ENCODE measurements at places on chromosomes 7 and 10.

- no peak for DNase-seq
Observed at GRCh38 chr7:7924303-7924702, 44.3 kb upstream of the GLCCI1 start.

- no peak for DNase-seq
Observed at GRCh38 chr7:45176886-45177731, 19.5 kb downstream of the RAMP3 start.

DNA sequence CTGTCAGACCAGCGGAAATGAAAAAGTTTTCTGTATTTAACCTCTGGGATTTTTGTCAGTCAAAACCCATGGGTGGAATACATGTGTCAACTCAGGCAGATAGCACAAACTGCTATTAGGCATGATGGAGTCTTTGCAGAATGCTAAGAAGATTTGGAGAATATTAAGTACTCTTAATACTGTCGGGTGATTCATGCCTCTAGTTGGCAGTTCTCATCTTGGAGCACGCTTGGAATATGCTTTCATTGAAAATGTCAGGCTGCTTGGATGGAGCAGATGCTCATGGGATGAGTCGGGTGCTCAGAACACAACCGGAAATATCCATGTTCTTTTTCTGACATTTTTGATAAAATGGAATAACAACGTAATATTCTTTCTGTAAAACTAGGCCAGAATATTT, 27.6 kb upstream of the PRKG1 start:
- no peak for DNase-seq

GRCh38 chr7:98970016-98970615, 91.8 kb downstream of the TRRAP start:
- no peak for DNase-seq

DNA sequence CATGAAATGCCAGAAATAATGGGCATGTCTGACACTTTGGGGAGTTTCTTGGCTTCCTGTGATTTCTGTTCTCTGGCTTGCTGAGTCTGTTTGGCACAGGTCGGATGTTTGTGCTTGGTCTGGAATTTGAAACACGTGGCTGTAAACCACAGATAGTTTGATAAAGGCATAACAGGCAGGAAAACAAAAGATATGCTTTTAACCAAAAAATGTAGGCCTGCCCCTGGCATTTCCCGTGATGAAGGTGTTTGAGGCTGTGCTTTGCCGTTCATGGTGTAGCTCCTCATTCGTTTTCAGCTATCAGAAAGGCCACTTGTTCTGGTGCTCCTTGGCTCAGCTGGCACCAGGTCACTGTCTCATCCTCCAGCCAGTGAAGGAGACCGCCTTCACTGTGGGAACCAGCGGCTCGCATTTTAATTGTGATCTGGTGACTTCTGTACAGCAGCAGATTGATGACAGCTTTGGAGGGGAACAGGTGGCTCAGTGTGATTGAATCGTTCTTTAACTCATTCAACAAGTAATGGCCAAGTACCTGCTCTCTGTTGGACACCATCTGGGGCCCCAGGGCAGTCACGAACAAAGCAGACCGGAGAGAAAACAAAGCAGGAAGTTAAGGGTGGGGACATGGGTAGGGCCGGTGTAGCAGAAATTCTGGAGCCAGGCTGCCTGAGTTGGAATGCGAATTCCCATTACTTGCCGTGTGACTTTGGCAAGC, 111.5 kb downstream of the CCNY start:
- DNase-seq = no peak

DNA sequence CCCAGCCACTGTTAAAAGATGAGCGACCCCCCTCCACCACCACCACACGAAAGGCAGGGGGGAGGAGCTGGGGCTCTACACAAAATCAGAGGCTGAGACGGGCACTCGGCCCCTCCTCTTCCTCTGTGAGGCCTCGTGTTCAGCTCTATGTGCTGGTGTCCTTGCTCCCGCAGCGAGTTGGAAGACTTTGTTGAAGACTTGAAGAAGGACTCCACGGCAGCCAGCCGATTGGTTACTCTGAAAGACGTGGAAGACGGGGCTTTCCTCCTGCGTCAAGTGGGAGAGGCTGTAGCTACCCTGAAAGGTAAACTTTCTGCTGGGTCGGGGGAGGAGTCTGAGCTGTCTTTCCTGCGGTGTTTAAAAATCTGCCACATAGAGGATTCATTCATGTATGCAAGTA, 203.7 kb downstream of the ARHGAP21 start:
- DNase-seq = no peak

DNA sequence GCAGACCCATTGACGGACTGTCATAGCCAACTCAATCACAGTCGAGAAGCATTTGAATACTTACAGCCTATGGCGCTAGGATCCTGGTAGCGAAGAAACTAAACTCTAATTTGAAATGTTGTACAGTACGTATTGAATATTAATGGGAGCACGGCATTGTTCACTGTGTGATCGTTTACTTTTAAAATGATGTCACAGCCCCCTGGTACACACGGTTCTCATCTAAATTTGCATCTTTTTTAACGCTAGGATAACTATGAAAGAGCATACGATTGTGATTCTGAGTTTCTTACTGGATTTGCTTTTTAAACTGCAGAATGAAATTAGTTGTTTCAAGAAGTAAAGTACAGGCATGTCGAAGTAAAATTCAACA, 895 bp upstream of the NAPEPLD start:
- DNase-seq = no peak

DNA sequence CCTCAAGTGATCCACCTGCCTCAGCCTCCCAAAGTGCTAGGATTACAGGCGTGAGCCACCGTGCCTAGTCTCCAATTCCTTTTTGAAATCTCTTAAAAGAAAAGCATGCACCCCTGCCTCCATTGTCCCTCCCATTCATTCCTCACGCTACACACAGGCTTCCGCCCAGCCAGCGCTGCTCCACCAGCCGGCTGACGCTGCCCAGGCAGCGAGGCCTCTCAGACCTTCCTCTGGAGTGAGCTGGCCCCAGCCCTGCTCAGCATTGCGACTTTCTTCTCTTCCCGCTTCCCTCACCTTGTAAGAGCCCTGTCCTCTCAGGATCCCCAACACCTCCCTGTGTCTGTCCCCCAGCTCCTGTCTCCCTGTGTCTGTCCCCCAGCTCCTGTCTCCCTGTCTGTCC, 23.6 kb downstream of the RGS10 start:
- DNase-seq = no peak

DNA sequence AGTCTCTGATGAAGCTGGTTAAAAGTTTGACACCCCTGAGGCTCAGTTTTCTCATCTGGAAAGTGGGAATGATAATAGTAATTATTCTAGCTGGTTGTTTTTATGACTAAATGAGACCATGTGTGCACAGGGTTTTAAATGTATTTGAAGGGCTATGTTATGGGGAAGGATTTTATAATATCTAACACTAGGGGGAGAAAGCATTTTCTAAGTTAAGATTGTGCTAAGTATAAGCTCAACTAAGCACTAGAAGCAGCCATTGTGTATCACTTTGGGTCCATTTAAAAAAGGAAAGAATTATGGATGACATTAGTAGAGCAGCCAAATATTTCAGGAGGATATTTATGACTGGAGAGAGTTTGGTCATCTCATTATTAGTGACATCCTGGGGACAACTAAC, 49.5 kb upstream of the CREB5 start:
- no peak for DNase-seq

- DNase-seq = no peak
Observed at GRCh38 chr10:30647089-30647488, 17.5 kb upstream of the LYZL2 start.

DNA sequence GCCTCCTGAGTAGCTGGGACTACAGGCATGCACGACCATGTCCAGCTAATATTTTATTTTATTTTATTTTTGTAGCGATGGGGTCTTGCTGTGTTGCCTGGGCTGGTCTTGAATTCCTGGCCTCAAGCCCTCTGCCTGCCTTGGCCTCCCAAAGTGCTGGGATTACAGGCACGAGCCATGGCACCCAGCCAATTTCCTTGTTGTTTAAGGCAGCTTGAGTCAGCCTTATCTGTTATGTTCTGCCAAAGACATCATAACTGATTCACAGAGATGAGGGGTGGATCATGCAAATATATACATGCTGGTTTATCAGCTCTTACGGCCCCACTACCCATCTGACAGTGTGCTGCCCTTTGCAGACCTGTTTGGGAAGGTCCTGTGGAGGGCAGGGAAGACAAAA, 826.7 kb downstream of the TYW1 start:
- no peak for DNase-seq

DNA sequence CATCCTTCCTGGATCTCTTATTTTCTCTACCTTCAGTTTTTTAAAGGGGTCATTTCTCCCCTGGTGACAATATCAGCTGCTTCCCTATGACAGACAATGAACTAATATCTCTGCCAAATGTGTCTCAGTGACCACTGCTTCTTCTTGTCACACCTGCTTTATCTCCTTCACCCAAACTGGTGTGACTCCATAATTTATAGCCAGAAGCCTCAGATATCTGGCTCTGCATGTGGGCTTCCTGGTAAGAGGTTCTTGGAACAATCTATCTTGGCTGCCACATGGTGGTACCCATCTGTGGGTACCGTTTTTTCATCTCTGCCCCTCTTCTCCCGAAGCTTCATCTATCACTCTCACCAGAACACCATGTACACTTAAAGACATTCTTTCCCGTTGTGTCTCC, 37.0 kb downstream of the CPVL start:
- DNase-seq = no peak

GRCh38 chr7:156968183-156968582, 18.7 kb downstream of the NOM1 start:
- DNase-seq = no peak

- no peak for DNase-seq
Observed at GRCh38 chr7:126443951-126444350, 808.8 kb downstream of the GRM8 start.

DNA sequence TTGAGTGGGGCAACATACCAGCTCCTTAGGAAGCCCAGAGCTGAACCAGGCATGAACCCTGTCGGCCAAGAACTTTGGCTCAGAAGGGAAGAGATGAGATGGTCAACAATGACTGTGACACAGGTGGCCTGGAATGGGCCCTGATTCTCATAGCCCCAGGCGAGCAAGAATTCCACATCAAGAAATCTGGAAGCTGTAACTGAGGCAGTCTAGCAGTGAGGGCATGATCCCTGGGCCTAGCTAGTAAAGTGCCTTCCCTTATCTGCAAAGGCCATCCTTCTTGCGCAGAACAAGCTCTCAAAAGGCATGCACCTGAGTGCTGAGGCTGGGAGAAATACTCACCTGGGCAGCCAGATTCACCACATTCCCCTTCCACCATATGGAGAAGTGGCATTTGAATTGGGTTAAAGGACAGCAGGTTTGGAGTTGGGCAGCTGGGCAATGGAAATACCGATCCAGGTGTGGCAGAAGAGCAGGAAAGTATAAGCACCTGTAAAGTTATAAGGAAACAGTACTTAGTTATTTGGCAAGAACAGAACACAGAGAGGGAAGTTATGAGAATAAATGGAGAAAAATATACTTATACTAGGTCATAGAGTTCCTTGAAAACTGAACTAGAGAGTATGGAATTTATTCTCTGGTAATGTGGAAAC, 78.6 kb upstream of the CAPZA2 start:
- DNase-seq = no peak

GRCh38 chr10:3978174-3978573, 193.2 kb upstream of the KLF6 start:
- no peak for DNase-seq

DNA sequence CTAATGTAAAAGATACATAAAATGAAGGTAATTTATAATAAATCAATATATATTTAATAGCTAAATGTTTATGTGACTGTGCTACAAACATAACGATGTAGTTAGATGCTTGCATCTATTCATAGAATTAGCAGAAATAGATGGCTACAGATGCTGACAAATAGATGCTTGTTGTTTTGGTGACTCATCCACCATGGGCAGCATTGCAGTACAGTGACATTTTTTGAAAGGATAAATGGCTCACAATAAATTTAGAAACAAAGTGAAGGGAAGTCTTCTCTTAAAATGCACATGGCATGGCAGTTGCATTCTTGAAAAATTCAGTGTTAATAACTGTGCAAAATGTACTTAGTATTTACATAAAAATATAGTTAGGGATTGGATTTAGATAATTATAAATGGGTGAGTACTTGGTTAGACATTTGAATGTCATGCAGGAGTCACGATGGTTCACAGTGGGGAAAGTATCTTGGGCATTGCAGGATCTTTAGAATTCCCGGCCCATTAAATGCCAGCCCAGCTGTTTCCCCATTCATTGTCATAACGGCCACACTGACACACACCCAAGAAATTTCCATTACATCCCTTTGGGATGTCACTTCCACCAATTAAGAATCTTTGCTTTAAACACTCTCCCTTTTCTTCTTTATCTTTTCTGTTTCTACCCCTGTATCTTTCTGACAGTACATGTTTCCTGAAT, 564.1 kb downstream of the ATRNL1 start:
- DNase-seq = no peak
